ENCODE measurements at places on chromosomes 16 and 17. TPM values are rescaled to one million over a fixed set of nuclear protein-coding genes. Genes with fewer than 3 reads are reported as not detected.

DNA sequence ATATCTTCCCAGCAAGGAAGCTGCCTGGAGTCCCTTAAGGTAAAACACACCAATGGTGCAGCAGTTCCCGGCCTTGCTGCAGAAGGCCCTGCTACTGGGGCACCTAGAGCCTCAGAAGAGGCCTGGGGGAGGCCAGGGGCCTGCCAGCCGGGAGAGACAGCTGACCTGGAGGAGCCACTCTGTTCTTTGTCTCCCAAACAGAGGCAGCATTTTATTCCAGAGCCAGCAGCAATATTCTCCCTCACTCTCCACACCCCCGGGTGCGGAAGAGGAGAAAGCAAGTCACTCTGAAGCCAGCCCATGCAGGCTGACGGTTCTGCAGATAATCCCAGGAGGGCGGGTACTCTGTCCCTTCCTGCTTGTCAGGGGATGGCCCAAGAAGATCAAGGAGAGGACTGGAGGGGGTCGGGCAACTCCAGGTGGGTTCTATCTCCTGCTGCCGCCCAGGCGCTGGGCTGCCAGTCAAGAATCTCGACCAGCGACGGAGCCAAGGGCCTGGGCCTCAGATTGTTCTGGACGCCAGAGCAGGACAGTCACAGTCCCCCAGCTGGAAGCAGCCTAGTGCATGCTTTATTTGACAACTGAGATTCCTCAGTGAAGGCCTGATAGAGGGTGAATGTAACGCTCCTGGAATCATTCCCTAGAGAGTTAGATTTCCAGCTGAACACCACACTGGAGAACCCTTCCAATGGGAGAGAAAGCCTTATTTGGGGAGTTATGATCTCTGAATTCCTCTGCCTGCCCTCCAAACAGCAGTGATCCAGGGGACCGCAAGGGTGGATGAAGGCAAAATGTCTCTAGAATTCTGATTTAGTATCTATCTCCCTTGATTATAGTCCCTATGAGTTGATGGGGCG is 1.1 kb upstream of the KIFC3 start:
- DNase-seq = no peak
- peaks cover 66% of the 10 kb centered on the region for H3K4me1 ChIP-seq
- peaks cover 35% of the 10 kb centered on the region for H3K36me3 ChIP-seq
- H3K4me3 ChIP-seq = peak overlapping the region; percentile 76
- peak overlapping the region; percentile 91 for H3K27ac ChIP-seq
- H3K27me3 ChIP-seq = no peaks in the 10 kb centered on the region

- no peak for DNase-seq
- peaks cover 11% of the 10 kb centered on the region for H3K27me3 ChIP-seq
- H3K27ac ChIP-seq = no peak overlapping the region
These were observed 7.5 kb downstream of the TSPAN10 start for GRCh38 chr17:81644496-81644895.

DNA sequence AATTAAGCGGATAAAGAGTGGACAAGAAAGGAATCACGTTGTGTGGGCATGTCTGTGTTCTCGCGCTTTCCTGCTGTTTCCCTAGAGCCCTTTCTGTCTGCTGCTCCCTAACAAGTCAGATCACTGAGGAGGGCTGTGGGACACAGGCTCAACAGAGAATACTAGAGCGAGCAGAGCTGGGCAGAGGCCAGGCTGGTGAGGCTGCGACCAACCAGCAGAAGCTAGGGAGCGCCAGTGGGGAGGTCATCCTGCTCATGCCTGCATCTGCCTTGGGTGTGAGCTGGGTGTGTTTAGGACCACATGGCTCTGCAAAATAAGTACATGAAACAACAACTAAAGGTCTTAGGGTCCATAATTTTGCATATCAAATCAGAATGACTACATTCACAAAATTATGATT is 11.5 kb upstream of the FOXJ1 start:
- no peak for DNase-seq
- no peaks in the 10 kb centered on the region for H3K4me1 ChIP-seq
- no peaks in the 10 kb centered on the region for H3K27me3 ChIP-seq
- H3K36me3 ChIP-seq = peaks cover 8% of the 10 kb centered on the region
- no peak overlapping the region for H3K4me3 ChIP-seq

The MYH3 gene
- 2.7 TPM for total RNA-seq

DNA sequence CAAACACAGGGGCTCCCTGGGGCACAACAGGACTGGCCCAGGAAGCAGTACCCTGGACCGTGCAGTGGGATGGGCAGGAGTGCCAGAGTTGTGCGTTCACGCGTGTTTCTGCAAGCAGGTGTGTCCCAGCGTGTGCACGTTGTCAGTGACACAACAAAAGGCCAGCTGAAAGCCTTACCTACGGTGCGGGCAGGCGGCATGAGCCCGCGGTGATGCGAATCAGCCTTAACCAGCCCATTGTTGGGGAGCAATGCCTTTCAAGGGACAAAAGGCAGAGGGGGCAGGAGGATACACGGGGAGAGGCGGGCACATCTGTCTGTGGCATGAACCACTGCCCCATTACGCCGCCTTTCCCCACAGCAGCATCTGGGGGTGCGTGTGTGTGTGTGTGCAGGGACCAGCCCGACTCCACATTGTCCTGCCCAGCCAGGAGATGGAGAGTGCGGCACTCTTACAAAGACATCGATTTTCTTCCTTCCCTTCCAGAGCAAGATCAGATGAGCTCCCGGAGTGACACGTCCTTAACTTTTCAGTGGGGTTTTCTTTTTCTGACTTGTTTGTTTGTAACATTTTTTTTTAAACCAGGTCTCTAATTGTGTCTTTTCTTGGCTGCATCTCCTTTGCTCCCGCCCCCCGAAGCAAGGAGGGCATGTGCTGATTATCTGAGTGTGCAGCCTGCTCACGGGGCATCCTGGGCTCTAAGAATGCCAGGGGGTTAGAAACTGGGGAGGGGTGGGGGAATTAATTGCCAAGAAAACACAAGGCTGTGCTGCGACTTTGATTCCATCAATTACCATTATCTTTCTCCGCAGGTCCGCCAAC is 158.1 kb downstream of the ZNF423 start:
- H3K27ac ChIP-seq = no peak overlapping the region
- no peak overlapping the region for H3K4me3 ChIP-seq
- H3K36me3 ChIP-seq = no peaks in the 10 kb centered on the region
- no peak for DNase-seq
- no peaks in the 10 kb centered on the region for H3K4me1 ChIP-seq

The CCL1 gene
- not detected for total RNA-seq

GRCh38 chr16:56743840-56744239 is 13.9 kb downstream of the NUP93 start:
- H3K4me3 ChIP-seq = no peak overlapping the region
- H3K36me3 ChIP-seq = peaks cover 7% of the 10 kb centered on the region
- DNase-seq = no peak
- H3K4me1 ChIP-seq = peaks cover 14% of the 10 kb centered on the region
